Peyer's patch (tissue), 4 donors: ENCODE measurements at places on chromosomes 2 and 18. TPM values are rescaled to one million over a fixed set of nuclear protein-coding genes. Genes with fewer than 3 reads are reported as not detected.
A peak's percentile ranks its signal among the peaks of the same experiment; 100 is the strongest.

- no peaks in the 10 kb centered on the region for H3K36me3 ChIP-seq
- no peaks in the 10 kb centered on the region for H3K27me3 ChIP-seq
- no peak overlapping the region for H3K4me3 ChIP-seq
- H3K4me1 ChIP-seq = peaks cover 9% of the 10 kb centered on the region
These were observed 11.2 kb upstream of the NFE2L2 start for GRCh38 chr2:177275743-177276055.

- no peaks in the 10 kb centered on the region for H3K4me1 ChIP-seq
- H3K27me3 ChIP-seq = no peaks in the 10 kb centered on the region
- H3K4me3 ChIP-seq = no peak overlapping the region
- no peak overlapping the region for H3K27ac ChIP-seq
- no peaks in the 10 kb centered on the region for H3K36me3 ChIP-seq
These were observed 45.5 kb downstream of the TMEM37 start for GRCh38 chr2:119477113-119477505.

Gene AGXT
- not detected for total RNA-seq

GRCh38 chr2:156784020-156784701, 348.0 kb downstream of the GPD2 start:
- H3K36me3 ChIP-seq = no peaks in the 10 kb centered on the region
- H3K27me3 ChIP-seq = no peaks in the 10 kb centered on the region
- H3K4me1 ChIP-seq = no peaks in the 10 kb centered on the region
- DNase-seq = no peak
- no peak overlapping the region for H3K27ac ChIP-seq

- no peak overlapping the region for H3K4me3 ChIP-seq
- DNase-seq = no peak
- H3K27ac ChIP-seq = no peak overlapping the region
These were observed 364.3 kb downstream of the TNS1 start for GRCh38 chr2:217638533-217638932.

DNA sequence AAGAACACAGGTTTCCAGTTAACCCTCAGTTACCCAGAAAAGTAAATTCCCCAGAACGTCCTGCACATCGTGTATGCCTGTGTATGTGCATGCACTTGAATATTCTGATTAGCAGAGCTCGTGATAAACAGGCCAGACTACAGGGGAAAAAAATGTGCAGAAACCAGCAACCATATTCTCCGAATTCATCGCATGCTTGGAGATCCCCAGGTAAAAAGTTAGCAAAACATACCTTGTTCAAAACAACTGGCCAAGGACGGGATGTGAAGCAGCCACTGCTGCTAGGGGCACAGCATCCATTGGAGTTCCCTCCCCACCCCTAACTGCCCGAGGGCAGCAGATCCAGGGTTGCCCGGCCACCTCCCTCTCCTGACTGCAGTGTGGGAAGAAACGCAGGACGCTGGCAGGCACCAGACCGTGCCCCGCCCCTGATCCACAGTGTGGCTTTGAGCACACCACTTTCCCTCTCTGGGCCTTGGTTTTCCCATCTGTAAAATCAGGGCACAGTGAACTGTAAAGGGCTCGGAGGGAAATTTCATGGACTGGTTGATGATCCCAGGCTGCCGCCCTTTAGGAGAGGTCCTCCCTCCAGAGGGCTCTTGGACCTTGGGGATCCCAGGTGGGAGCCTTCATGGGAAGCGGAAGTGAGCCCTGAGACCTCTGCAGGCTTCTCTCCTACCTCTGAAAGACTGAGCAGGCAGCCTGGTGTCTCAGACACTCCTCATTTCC, 11.9 kb upstream of the ARID5A start:
- H3K27me3 ChIP-seq = no peaks in the 10 kb centered on the region
- H3K36me3 ChIP-seq = no peaks in the 10 kb centered on the region
- H3K4me1 ChIP-seq = peaks cover 6% of the 10 kb centered on the region

Gene LHCGR
- not detected for total RNA-seq

- peaks cover 4% of the 10 kb centered on the region for H3K36me3 ChIP-seq
- H3K27me3 ChIP-seq = no peaks in the 10 kb centered on the region
- DNase-seq = no peak
- no peaks in the 10 kb centered on the region for H3K4me1 ChIP-seq
- H3K4me3 ChIP-seq = no peak overlapping the region
- no peak overlapping the region for H3K27ac ChIP-seq
These were observed 291.5 kb upstream of the CCDC68 start for GRCh38 chr18:55250768-55251173.

- DNase-seq = no peak
- no peak overlapping the region for H3K27ac ChIP-seq
- no peaks in the 10 kb centered on the region for H3K27me3 ChIP-seq
- H3K36me3 ChIP-seq = no peaks in the 10 kb centered on the region
These were observed 23.6 kb upstream of the SERPINE2 start for GRCh38 chr2:224062481-224063297.

Gene MC4R
- total RNA-seq = not detected

Gene DSG1
- 0.27 TPM for total RNA-seq

DNA sequence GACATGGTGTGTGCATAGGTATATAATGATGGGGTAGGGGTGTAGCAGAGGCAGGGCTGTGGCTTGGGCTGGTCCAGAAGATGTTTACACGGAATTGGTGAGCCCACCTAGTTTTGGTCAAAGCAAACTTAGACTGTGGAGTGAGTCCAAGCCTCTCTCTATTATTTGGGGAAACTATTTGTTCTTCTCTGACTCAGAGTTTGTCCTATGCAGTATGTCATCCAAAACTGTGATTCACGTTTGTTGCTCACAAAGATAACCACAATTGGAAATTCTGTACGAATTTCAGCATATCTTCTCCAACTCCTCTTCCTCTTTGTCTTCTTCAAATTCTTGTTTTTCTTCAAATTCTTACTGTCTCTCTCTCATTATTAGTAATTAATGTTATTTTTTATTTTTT, 292.9 kb downstream of the XIRP2 start:
- no peak overlapping the region for H3K4me3 ChIP-seq
- H3K27me3 ChIP-seq = no peaks in the 10 kb centered on the region
- no peak overlapping the region for H3K27ac ChIP-seq
- DNase-seq = no peak
- H3K4me1 ChIP-seq = no peaks in the 10 kb centered on the region
- H3K36me3 ChIP-seq = no peaks in the 10 kb centered on the region

GRCh38 chr18:69770238-69770637, 177.4 kb downstream of the CD226 start:
- no peak overlapping the region for H3K4me3 ChIP-seq
- H3K4me1 ChIP-seq = no peaks in the 10 kb centered on the region
- no peaks in the 10 kb centered on the region for H3K27me3 ChIP-seq
- H3K27ac ChIP-seq = no peak overlapping the region
- no peak for DNase-seq

- no peaks in the 10 kb centered on the region for H3K4me1 ChIP-seq
- H3K27ac ChIP-seq = no peak overlapping the region
- H3K27me3 ChIP-seq = no peaks in the 10 kb centered on the region
- H3K4me3 ChIP-seq = no peak overlapping the region
- no peaks in the 10 kb centered on the region for H3K36me3 ChIP-seq
These were observed 353.6 kb upstream of the FANCL start for GRCh38 chr2:58594762-58595161.

GRCh38 chr2:10579876-10580514, 109.8 kb downstream of the NOL10 start:
- H3K4me3 ChIP-seq = no peak overlapping the region
- H3K27me3 ChIP-seq = no peaks in the 10 kb centered on the region
- no peaks in the 10 kb centered on the region for H3K36me3 ChIP-seq
- H3K4me1 ChIP-seq = no peaks in the 10 kb centered on the region
- DNase-seq = no peak

DNA sequence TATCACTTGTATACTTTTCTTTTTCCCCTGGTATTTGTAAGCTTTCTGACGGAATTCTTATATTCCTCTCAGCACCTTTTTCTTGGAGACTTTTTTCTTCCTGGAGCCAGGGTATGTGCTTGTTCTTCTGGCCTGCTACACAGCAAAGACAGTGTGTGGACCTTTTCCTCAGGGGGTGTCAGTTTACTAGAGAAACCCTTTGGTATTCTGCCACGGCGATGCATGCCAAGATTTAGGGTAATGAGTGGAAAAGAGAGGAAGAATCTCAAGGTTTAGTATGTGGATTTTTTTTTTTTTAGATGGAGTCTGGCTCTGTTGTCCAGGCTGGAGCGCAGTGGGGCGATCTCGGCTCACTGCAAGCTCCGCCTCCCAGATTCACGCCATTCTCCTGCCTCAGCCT, 152.2 kb downstream of the PHLPP1 start:
- no peaks in the 10 kb centered on the region for H3K36me3 ChIP-seq
- no peaks in the 10 kb centered on the region for H3K4me1 ChIP-seq
- H3K27me3 ChIP-seq = no peaks in the 10 kb centered on the region
- no peak for DNase-seq
- no peak overlapping the region for H3K4me3 ChIP-seq

DNA sequence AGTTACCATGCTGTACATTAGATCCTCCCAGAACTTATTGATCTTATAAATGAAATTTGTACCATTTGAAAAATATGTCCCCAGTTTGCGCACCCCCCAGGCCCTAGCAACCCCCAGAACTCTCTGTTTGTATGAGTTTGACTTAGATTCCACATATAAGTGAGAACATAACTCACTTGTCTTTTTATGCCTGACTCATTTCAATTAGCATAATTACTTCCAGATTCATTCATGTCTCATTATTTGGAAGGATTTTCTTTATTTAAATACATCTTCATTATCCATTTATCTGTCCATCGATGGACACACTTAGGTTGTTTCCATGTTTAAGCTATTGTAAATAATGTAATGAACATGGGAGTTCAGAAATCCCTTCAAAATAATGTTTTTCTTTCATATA, 705.9 kb downstream of the CCDC85A start:
- no peak overlapping the region for H3K27ac ChIP-seq
- DNase-seq = no peak
- no peak overlapping the region for H3K4me3 ChIP-seq
- H3K4me1 ChIP-seq = no peaks in the 10 kb centered on the region

- no peak for DNase-seq
- no peaks in the 10 kb centered on the region for H3K4me1 ChIP-seq
- no peak overlapping the region for H3K4me3 ChIP-seq
- no peaks in the 10 kb centered on the region for H3K27me3 ChIP-seq
- H3K36me3 ChIP-seq = no peaks in the 10 kb centered on the region
These were observed 100.7 kb downstream of the NUP35 start for GRCh38 chr2:183224948-183225347.

DNA sequence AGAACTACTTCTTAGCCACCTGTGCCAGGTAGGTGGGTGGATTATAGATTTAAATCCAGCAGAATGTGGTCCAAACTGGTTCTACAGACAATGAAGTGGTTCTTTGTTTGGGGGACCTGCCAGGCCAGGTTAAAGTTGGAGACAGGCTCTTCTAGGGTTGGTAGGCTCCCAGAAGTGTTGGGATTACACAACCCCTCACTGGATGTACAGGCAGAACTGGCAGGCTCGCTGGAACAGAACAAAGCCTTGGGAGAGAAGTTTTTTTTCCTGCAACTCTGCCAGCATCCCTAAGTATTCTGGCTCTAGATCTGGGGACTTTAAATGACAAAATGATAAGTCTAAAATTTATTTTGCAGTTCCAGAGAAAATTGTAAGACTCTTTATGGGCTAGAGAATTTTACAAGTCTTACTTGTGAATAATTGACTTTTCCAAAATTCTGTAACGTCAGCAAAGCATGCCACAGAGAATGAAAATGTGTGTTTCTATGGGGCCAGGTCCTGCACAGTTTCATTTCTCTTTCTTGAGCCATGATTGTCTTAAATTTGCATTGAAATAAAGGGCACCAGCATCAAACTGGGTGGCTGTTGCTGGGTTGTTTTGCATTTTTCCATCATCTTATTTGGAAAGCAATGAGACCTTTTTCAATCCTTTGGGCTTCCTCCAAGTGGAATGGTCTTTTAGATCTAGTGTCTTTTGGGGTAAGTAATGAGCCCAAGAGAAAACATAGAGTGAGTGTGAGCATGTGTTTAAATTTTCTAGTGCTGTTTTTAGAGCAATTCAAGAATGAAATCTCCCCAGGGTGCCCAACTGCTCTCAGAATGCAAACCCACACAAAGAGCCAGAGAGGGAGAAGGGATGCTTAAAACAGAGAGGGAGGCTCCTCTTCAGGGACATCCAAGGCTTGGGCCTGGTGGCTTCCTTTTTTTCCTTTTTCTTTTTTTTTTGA, 32.4 kb upstream of the ATL2 start:
- H3K27ac ChIP-seq = no peak overlapping the region
- H3K36me3 ChIP-seq = no peaks in the 10 kb centered on the region
- H3K27me3 ChIP-seq = no peaks in the 10 kb centered on the region
- H3K4me3 ChIP-seq = no peak overlapping the region

- no peaks in the 10 kb centered on the region for H3K4me1 ChIP-seq
- H3K4me3 ChIP-seq = no peak overlapping the region
- no peaks in the 10 kb centered on the region for H3K36me3 ChIP-seq
- no peak overlapping the region for H3K27ac ChIP-seq
- H3K27me3 ChIP-seq = no peaks in the 10 kb centered on the region
These were observed 168.5 kb upstream of the SLC39A10 start for GRCh38 chr2:195488567-195488966.

Gene IFT172
- 51.7 TPM for total RNA-seq

- H3K36me3 ChIP-seq = no peaks in the 10 kb centered on the region
- no peaks in the 10 kb centered on the region for H3K27me3 ChIP-seq
- DNase-seq = no peak
- peak overlapping the region; percentile 96 for H3K4me3 ChIP-seq
- peaks cover 77% of the 10 kb centered on the region for H3K4me1 ChIP-seq
These were observed 7.4 kb downstream of the SMAD7 start for GRCh38 chr18:48943333-48943732.
